Activated B cell treated with CpG ODN at 0.5 μM for 24 hours (primary cell): ENCODE measurements at places on chromosomes 6 and 20. TPM values are rescaled to one million over a fixed set of nuclear protein-coding genes. Genes with fewer than 3 reads are reported as not detected.

GRCh38 chr20:51426718-51427650 lies 115.5 kb downstream of the NFATC2 start:
- DNase-seq: no peak

GRCh38 chr6:108581237-108581931 lies 20.7 kb downstream of the FOXO3 start:
- no peak for DNase-seq

RCAN2 gene
- total RNA-seq: not detected in 2 replicates

DNA sequence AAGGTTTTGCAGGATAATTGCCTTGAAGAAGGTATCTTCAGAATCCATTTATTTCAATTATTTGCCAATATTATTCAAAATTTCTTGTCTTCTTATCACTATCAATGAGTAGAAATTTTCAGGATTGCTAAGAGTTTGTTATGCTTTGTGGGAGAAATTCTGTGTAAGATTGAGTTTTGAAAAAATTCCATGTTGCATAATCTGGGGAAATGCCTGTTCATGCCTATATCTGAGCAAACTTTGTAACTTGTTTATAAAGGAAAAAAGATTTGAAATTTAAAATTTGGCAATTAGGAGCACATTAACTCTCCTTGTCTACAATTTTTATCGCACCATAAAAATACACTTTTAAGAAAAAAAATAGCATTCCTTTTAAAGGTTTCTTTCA lies 39.8 kb upstream of the EDN1 start:
- no peak for DNase-seq
